HS-27A (cell line): ENCODE measurements at places on chromosomes 4 and X.

DNA sequence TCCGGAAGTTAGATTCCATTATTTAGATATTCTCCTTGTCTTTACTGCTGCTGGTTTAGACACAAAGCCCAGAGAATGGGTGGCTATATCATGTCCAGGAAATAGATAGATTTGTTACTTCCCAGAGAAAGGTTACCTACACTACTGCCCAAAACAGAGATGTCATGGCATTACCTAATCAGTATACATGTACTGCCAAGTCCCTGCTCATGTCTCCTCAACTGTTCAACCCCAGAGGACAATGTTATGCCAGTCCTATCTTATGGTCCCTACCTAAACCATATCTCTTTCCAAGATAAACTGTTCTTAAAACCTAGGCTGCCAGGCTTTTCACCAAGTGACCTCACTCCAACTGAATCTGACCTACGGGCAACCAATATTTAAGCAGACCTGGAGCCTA, 209.5 kb upstream of the AR start:
- DNase-seq: no peak

GRCh38 chrX:138710866-138711341, 613 bp downstream of the FGF13 start:
- no peak for DNase-seq

DNA sequence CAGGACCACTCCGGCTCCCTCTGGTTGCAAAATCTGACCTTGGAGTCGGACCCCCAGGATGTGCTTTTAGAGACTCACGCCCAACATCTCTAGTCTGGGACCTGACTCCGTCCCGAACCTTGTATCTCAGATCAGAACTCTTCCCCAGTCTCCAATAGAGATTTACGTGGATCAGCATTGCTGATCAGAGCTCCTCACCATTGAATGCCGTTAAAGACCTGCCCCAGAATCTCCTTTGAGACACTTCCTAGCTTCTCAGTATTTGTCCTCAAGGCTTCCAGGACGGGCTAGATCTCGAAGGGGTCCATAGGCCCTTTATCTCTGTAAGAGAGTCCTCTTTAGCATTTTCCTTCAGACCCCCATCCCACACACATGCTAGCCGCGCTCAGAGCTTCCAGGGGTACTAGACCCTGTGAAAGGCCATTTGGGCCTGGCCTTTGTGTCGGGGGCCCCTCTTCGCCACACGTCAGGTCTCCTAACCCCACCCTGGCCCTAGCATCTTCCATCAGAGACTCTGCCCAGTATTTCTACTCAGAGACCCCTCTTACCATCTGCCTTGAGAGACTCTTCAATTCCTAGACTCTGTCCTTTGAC, 662 bp downstream of the UBA1 start:
- no peak for DNase-seq

GRCh38 chr4:184473499-184474262, 669 bp downstream of the IRF2 start:
- DNase-seq: no peak

DNA sequence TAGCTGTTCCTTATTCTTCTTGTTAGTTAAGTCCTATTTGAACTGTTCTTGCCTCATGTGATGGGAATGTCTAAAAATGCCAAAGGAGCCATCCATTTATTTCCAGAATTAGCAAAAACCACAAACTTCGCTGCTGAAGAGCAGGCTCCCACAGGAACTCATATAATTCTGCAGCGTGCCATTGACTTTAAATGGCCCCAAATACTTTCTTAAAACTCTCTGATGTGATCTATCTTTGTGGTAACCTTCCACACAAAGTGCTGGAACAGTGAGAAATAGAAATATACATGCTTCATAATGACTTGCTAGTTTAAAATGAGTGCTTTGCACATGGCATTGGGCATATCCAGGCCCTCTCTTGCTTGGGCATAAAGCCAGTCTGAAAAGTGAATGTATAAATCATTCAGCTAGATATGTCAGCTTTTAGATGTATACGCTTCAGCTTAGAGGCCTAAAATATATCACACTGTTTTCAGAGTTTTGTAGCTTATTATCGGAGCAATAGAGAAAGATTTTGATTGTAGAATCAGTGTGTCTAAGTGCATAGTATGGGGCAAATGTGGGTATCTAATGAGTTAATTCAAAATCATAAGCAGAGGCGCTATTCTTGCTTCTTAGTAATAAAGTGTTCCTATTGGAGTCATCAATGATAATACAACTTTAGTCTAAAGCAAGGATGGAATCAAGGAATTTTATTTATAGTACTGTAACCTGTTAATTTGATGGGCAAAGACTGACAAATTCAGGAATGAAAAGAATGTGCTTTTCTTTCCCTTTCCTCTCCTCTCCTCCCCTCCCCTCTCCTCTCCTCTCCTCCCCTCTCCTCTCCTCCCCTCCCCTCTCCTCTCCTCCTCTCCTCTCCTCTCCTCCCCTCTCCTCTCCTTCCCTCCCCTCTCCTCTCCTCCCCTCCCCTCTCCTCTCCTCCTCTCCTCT, 392.2 kb upstream of the ZFP42 start:
- no peak for DNase-seq

GRCh38 chr4:146134761-146135445, 40.6 kb upstream of the LSM6 start:
- no peak for DNase-seq

- peak; percentile 11 for DNase-seq
Measured at GRCh38 chr4:25441519-25442117, 64.6 kb downstream of the ANAPC4 start.

GRCh38 chr4:10169839-10170387, 53.3 kb upstream of the WDR1 start:
- no peak for DNase-seq

GRCh38 chrX:153303276-153304262, 18.0 kb downstream of the PNMA6F start:
- DNase-seq: no peak

DNA sequence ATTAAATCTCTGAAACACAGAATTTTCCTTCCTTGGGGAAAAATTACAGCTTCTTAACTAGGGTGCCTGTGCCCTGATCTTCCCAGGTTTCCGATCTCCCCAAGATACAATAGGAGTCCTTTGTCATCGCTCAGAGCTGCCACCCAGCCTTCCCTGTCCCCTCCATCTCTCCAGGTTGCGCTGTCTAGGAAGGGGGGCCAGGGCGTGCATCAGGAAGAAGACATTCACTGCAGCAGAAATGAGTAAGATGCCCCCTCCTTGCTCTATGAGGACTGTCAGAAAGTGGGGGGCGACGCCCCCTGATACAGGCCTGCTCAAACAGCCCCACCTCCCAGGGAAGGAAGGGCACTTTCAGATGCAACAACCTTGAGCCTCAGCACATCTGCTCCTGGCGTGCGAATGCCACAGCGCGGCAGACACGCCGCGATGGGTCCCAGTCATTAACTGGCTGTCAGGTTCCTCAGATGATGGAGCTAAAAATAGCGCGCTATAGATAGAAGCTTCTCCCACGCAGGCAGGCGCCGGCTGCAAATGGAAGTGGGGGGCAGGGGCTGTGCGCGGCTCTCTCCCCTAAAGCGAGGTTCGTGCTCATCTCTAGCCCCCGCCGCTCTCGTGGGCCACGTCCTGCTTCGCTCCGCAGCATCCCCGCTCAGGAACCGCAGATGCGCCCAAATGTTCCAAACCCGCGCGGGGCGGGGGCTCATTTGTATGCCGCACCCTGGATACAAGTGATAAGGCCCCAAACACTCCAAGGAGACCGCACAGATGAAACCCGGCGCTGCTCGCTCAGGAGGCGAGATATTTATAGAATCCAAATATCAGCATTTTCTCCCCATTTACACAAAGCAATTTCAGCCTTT, 57.6 kb upstream of the LGI2 start:
- no peak for DNase-seq

DNA sequence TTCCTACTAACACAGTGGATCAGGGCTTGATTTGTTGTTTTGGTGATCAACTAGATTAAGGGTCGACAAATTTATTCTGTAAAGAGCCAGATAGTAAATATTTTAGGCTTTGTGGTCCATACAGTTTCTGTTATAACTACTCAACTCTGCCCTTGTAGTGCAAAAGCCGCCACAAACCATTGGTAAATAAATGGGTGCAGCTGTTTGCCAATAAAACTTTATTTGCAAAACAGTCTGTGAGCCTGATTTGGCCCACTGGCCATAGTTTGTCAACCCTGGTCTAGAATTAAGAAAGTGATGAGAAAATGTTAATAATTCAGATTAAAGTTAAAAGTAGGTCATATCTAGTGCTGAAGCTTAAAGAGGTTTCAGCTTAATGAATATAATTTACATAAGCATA, 84.0 kb upstream of the TRIM2 start:
- no peak for DNase-seq

DNA sequence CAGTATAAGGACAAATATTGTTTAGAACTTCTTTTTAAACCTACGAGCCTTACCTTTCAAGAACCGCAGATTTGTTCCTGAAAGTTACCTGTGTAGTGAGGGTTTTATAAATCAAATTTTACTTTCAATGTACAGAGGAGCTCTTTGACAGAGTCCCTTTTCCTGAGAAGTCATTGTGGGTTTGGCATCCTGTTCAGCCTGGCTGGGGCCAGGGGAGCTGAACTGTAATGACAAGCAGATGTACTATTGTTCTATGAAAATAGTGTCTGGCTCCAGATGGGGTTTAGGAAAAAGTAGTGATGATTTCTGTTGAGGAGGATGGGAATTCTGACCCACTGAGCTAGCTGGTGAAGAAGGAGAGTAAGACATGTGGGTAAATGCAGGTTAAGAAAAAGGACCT, 196.2 kb upstream of the PGRMC2 start:
- DNase-seq: no peak

- no peak for DNase-seq
Measured at GRCh38 chr4:188082796-188083195, 26.6 kb downstream of the TRIML2 start.

DNA sequence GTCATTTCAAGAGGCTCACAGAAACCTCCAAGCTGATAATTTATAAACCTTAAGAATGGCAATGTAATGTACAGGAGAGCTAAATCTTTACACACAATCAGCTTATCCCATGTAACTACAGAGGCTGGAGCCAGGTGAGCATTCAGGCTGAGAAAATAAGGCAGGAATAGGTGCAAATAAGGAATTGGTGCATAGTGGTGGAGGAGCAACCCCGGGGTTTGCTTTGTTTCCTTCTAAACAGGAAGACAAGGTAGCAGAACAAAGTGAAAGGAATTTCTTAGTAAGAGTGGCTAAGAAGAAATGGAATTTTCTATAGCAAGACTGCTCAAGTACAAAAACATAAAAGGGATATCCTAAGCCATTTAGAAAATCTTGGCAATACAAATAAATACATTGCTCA, 82.4 kb downstream of the NR3C2 start:
- DNase-seq: no peak

GRCh38 chr4:77465271-77465670, 140.3 kb upstream of the CXCL13 start:
- DNase-seq: no peak
